A172 (cell line): ENCODE measurements at places on chromosomes 1 and 21.
A peak's percentile ranks its signal among the peaks of the same experiment; 100 is the strongest.

GRCh38 chr1:112548547-112548946 lies 39.8 kb downstream of the WNT2B start:
- no peak for DNase-seq

- no peak for DNase-seq
These were observed at the start of gene GRIK3 for GRCh38 chr1:37034121-37035013. Gene GRIK3, minus strand, starts transcription at chr1:37034515. Its CDS starts 407 bp downstream, at chr1:37034108.

DNA sequence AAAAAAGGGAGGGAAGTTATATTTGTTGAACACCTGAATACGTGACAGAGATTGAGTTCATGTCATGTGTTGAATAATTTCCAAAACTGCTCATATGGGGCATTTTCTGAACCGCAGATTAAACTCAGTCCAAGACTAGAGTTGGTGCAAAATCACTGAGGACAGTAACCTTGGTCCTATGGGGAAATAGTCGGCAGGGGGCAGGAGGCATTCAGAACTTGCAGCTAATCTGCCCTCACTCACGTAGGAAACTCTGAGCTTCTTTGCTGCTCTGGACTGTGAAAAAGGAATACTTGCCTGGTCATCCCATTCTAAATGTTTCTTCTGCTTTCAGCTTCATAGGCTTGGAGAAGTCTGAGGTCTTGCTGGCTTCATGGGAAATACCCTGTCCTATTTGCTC lies 228.3 kb upstream of the ZP4 start:
- DNase-seq: no peak

GRCh38 chr1:37400466-37401225 lies 73.7 kb upstream of the ZC3H12A start:
- no peak for DNase-seq

DNA sequence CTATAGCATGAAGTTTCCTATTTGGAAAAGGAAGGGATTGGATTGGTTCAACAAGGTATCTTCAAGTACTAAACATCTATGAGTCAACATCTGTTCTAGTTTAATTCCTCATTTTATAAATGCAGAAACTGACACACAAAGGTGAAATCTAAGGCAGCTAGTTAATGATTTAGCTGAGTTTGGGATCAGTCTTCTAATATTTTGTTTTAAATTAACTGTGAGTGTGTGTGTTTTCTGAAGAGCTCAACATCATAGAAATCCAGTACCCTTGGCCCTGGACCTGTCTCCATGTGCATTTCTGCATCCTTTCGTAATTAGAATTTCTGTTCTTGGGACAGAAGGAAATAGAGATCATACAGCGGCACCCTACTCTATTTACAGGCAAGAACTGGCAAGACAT lies 105.9 kb downstream of the RGS2 start:
- no peak for DNase-seq

DNA sequence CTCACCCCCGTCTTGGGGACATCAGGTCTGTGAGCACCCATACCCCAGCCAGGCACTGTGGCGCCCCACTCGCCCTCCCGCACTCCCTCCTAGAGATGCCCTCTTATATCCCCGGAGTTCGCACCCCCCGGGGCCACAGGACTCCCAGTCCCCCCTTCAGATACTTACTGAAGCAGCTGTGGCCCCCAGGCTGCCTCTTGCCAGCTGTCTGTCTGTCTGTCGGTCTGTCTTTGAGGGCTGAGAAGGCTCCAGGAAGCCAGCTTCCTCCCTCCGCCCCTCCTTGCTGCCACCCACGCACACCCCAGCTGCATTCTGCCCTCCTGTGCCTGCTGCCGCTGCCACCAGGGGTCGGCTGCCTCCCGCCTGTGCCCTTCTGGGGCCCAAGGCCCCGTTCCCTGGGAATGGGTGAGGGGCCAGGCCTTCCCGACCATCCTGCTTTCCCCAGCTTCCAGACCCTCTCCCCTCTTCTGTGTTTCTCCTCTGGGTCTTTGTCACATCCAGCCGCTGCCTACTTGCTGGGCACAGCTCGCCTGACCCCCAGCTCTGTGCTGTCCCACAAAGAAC lies at the start of gene PTPN7:
PTPN7 (minus strand) TSS at position 226 of the 564 bp plus-strand sequence. CDS start 1,200 bp downstream, outside the sequence.
- no peak for DNase-seq

DNA sequence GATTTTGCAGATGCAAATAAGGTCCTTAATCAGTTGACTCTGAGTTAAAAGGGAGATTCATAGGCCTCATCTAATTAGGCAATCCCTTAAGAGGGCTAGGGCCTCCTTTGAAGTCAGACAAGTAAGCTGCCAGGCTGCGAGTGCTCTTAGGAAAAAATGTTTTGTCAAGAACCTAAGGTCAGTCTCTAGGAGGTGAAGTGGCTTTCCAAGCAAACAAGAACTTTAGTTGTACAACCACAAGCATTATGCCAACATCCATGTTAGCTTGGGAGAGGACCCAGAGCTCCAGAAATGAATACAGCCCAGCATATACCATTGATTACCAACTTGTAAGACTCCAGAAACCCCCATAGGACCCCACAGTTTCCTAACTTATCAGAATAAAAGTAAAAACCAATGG lies 1366.2 kb downstream of the PLA2G4A start:
- no peak for DNase-seq

DNA sequence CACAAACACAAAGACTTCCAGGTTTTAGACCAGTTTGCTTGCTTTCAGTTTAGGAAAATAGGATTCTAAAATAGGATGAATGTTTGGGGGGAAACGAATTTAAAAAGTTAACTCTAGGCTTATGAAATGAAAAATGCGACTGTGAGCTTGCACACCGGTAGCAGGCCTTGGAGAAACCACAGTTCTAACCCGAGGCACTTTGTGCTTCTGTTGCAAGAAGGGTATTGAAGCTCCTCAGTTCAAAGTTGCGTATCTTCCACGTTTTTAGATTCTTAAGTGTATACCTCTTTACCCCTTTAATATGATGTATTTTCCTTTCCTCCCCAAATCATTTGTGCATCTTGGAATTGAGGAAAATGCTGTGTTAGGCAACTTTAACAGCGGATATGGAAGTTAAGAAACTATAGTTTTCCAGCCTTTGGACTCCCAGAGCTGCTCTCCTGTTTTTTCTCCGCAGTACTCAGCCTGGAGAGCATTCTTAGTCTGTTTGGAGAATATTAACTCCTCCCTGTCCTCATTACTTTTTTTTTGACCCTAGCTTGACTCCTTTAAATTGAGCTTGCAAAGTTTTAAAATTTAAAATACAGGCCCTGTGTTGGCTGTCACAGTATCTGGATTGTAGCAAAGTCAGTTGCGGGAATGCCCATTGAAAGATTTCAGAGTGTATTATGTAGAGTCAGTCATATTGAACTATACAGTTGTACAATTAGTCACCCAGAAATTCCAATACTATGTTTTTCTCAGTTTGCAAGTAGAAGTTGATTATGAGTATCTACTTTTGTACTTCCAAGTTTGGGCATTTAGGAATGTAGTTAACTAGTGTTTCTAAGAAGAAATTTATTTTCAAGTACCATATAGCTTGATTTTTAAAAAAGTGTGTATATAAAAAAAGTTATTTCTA lies 2.6 kb downstream of the MRPS6 start:
- DNase-seq: no peak

DNA sequence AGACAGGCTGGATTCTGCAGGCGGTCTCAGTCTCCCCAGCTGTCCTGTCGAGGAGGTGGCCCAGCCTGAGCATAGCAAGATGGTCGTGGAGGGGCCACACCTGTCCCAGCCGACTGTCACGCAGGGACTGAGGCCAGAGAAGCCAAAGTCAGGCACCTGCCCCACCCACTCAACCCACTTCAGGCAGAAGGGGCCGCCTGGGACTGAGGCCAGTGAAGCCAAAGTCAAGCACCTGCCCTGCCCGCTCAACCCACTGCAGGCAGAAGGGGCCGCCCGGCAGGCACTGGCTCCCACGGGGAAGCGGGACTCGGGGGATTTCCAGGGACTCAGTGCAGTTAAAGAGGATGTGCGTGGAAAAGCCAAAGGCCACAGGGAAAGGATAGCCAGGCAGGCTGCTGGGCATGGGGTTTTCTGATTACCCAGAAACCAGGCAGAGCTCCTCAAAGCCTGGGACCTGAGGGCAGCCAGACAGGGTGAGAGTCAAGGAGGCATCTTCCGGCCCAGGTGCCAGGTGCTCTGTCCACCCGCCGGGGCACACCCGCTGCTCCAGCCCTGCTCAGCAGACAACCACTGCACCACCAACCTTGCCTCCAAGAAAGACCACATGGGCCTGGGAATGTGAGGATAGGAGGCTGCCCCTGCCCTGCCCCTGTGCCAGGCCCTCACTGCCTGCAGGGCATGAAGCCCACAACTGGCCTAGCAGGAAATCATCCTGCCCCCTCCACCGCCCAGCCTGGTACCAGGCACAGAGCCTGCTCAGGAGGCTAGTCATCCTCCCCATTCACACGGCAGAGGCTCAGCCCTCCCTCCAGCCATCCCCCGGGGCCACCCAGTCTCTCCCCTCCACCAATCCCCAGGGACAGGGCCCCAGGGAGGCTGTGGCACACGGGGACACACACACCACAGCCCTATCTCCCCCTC lies 41.0 kb downstream of the MEGF6 start:
- DNase-seq: no peak

GRCh38 chr1:26372039-26372438 lies 511 bp downstream of the ZNF683 start:
- DNase-seq: no peak

- DNase-seq: no peak
These were observed 16.6 kb upstream of the EDEM3 start for GRCh38 chr1:184771190-184771691.

GRCh38 chr1:193260056-193260745 lies 73.8 kb upstream of the B3GALT2 start:
- no peak for DNase-seq

DNA sequence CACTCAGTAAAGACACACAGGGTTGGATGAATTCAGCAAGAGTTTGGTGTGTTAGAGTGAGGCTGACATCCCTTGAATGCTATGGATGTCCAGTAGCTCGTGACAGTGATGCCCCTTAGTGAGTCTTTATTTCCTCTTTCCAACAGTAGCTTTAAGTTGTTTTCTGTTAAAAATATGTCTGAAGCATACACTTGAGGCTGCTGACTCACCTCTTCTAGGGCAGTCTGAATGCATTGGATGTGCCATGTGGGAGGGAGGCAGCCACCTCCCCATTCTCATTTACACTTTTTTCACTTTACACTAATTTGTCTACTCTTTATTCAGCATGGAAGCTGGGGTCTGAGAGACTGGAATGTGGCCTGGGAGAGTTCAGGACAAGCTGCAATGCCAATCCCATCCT lies 17.6 kb downstream of the NOS1AP start:
- DNase-seq: peak; percentile 41

DNA sequence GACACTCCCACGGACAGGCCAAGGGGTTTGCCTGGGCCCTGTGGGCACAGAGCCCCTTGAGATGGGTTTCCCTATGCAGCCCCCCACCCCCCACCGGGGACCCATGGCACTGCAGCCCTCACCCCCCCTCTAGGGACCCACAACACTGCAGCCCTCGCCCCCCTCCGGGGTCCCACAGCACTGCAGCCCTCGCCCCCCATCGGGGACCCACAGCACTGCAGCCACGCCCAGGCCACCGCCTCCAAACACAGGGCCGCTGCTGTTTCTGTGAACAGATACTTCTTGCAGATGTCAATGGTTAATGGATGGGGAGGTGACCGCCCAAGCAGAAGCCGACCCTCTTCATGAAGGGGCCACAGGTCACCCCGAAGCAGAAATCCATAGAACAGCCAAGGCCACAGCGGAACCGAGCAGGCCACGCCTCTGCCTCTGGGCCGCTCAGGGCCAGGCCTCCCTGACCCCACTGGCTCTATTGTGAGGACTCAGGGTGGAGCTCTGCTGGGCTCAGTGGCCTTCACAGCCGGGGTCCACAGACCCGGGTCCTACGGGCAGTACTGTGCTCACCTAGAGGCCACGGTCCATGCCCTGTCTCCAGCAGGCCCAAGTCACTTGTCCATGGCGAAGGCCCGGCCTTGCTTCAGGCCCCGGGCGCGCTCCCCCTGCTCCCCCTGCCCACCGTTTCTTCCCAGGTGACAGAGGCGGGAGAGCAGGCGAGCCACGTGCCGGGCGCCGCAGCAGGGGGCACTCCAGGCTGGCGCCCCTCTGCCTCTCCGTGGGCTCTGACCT lies 4.1 kb upstream of the POFUT2 start:
- no peak for DNase-seq

- DNase-seq: no peak
These were observed 11.6 kb upstream of the DDI2 start for GRCh38 chr1:15605398-15606383.

GRCh38 chr1:27360159-27361043 lies 6.4 kb downstream of the MAP3K6 start:
- DNase-seq: no peak

- DNase-seq: no peak
These were observed 43.1 kb downstream of the CLSTN1 start for GRCh38 chr1:9780554-9781110.

DNA sequence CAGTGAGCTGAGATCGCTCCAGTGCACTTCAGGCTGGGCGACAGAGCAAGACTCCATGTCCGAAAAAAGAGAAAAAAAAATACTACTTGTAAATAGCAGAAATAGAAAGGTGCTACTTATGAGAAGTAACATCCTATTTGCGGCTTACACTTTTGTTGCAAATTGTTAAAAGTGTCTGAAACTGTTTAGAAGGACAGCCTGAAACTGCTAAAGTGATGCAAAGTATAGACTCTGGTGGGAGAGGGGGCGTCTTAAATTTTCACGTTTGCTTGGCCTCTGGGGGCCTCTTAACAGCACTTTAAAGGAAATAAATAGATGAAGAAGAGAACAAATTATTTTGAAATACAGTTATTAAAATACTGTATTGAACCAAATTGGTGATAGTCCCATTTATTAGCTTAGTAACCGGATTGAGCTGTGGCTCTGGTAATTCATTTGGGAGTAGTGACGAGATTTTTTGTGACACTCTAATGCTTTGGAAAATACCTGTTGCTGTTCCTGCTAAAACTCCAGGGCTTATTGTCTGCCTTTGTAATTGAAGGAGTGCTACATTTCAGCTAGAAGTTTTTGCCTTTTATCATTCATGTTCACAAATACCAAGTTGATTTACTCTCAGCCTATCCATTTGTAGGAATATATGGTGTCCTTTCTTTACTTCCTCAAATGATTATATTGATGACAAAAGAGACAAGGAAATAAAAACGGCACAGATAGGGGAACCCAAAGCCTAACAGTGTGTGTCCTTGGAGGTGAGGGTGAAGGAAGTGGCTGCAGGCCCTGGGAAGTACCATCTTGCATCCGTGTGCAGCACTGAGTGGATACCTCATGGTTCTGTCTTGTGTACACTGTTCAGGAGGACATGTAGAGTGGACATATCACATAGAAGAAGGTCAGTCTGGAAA lies 6.2 kb downstream of the PKNOX1 start:
- DNase-seq: no peak

DNA sequence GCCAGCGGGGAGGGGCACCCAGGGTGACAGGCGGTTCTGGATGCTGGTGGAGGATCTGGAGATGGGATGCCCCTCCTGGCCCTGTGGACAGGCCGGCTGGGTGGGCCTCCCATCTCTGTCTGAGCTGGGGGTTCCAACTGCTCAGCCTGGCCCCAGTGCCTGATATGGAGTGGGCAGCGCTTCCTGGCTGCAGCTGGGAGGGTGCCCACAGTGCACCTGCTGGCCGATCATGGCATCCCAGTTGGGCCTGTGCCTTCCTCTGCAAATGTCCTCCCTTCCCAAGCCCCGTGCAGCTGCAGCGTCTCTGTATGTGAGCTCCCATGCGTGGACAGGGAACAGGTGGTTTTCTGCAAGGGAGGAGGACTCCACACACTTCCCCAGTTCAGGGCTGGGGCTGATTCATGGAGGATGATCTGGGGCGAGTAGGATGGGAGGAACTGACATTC lies 2.1 kb downstream of the PFKL start:
- DNase-seq: no peak

GRCh38 chr1:232328486-232329102 lies 301.3 kb downstream of the SIPA1L2 start:
- no peak for DNase-seq

- no peak for DNase-seq
These were observed 10.9 kb downstream of the RD3 start for GRCh38 chr1:211480941-211481545.
